ENCODE measurements at places on chromosomes 16 and 17.

DNA sequence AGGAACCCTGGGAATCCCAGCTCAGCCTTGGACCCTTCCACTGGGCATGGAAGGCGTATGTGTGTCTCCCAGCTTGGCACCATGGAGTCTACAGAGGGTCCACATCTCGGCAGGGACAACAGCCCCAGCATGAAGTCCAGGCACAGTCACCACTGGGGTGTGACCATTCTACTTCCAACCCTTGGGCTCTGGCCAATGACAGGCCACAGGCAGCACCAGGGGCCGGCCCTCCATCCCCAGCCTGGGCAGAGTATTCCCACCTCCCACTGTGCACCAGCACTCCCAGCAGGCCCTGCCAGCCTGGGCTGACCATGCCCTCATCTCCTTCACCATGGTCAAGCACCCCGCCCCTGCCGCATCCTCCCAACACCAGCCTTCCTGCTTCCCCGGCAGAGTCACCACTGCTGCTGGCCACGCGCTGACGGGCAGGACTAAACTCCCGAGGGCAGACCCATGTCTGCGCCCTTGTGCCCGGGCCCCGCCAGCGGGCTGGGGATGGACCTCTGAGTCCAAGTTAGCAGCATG, 9.5 kb upstream of the PPP1R27 start:
- H3K27ac ChIP-seq, result peak overlapping the region; percentile 92
- H3K4me1 ChIP-seq, result peaks cover 50% of the 10 kb centered on the region
- no peaks in the 10 kb centered on the region for H3K27me3 ChIP-seq
- H3K36me3 ChIP-seq, result peaks cover 64% of the 10 kb centered on the region
- H3K4me3 ChIP-seq, result no peak overlapping the region

GRCh38 chr17:43645765-43646481, 15.8 kb downstream of the MEOX1 start:
- no peaks in the 10 kb centered on the region for H3K27me3 ChIP-seq
- H3K36me3 ChIP-seq, result no peaks in the 10 kb centered on the region
- DNase-seq, result no peak
- H3K4me1 ChIP-seq, result peaks cover 27% of the 10 kb centered on the region

GRCh38 chr17:58759522-58759921, 3.9 kb downstream of the PPM1E start:
- peaks cover 20% of the 10 kb centered on the region for H3K4me1 ChIP-seq
- no peak overlapping the region for H3K27ac ChIP-seq
- H3K4me3 ChIP-seq, result no peak overlapping the region
- no peaks in the 10 kb centered on the region for H3K27me3 ChIP-seq

DNA sequence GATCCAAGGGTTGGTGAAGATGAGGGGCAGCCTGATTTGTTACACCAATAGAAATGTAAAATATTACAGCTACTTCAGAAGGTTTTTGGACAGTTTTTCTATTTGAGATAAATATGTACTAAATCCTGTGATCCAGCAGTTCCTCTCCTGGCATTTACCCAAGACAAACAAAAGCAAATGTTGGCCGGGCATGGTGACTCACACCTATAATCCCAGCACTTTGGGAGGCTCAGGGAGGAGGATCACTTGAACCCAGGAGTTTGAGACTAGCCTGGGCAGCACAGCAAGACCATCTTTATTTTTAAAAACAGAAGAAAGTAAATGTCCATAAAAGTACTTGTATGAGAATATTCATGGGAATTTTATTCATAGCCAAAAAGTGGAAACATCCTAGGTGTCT, 64.8 kb upstream of the MRC2 start:
- peaks cover 98% of the 10 kb centered on the region for H3K36me3 ChIP-seq
- H3K4me1 ChIP-seq, result no peaks in the 10 kb centered on the region
- no peak overlapping the region for H3K4me3 ChIP-seq
- no peaks in the 10 kb centered on the region for H3K27me3 ChIP-seq

GRCh38 chr17:66430846-66431795, 128.7 kb downstream of the PRKCA start:
- H3K36me3 ChIP-seq, result no peaks in the 10 kb centered on the region
- no peaks in the 10 kb centered on the region for H3K27me3 ChIP-seq
- peaks cover 33% of the 10 kb centered on the region for H3K4me1 ChIP-seq
- peak overlapping the region; percentile 23 for H3K27ac ChIP-seq
- no peak overlapping the region for H3K4me3 ChIP-seq

GRCh38 chr17:4946312-4946976, 1.9 kb downstream of the PFN1 start:
- peak overlapping the region; percentile 97 for H3K27ac ChIP-seq
- H3K4me3 ChIP-seq, result peak overlapping the region; percentile 91
- H3K27me3 ChIP-seq, result no peaks in the 10 kb centered on the region

GRCh38 chr16:68289621-68290329, 21.0 kb downstream of the SLC7A6OS start:
- no peak overlapping the region for H3K4me3 ChIP-seq
- H3K27me3 ChIP-seq, result no peaks in the 10 kb centered on the region
- peak overlapping the region; percentile 39 for H3K27ac ChIP-seq

DNA sequence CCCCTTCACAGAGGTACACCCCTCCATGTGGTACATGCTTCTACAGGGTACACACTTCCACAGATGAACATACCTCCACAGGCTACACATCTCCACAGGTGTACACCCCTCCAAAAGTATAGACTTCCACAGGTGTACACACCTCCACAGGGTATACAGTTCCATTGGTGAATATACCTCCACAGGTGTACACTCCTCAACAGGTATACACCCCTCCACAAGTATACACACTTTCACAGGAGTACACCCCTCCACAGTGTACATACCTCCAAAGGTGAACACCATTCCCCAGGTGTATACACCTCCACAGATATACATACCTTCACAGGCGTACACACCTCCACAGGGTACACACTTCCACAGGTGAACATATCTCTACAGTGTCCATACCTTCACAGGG, 9.4 kb downstream of the FOXN1 start:
- no peaks in the 10 kb centered on the region for H3K36me3 ChIP-seq
- no peak overlapping the region for H3K27ac ChIP-seq
- H3K27me3 ChIP-seq, result no peaks in the 10 kb centered on the region
- H3K4me1 ChIP-seq, result peaks cover 26% of the 10 kb centered on the region
- H3K4me3 ChIP-seq, result no peak overlapping the region

- no peak overlapping the region for H3K27ac ChIP-seq
- no peak overlapping the region for H3K4me3 ChIP-seq
- H3K4me1 ChIP-seq, result peaks cover 4% of the 10 kb centered on the region
- H3K27me3 ChIP-seq, result no peaks in the 10 kb centered on the region
- no peaks in the 10 kb centered on the region for H3K36me3 ChIP-seq
Measured at GRCh38 chr17:46135126-46135812, 58.0 kb downstream of the KANSL1 start.

DNA sequence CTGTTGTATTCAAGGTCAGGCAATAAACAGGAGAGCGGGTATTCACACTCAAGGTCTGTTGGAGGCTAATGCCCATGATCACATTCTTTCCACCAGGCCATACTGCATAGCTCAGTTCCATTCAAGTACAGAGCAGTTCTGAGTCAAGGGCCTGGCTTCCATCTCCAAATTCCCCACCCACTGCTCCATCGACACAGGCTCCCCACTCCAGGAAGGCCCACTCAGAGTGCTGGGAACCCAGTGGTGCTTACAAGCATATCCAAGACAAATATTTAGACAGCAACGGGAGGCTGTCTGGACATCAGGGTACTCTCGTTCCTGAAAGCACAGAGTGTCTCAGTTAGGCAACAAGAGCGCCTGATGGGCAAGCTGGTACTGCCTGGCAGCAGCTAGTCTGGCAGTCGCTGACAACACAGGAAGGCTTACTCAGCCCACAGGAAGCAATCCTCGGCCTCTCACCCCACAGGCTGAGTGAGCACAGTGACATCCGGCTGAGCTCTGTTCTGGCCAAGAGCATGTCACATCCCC, 40.9 kb downstream of the RFFL start:
- peak overlapping the region; percentile 86 for H3K27ac ChIP-seq
- H3K36me3 ChIP-seq, result peaks cover 60% of the 10 kb centered on the region
- peak; percentile 19 for DNase-seq
- H3K4me3 ChIP-seq, result no peak overlapping the region
- no peaks in the 10 kb centered on the region for H3K27me3 ChIP-seq

DNA sequence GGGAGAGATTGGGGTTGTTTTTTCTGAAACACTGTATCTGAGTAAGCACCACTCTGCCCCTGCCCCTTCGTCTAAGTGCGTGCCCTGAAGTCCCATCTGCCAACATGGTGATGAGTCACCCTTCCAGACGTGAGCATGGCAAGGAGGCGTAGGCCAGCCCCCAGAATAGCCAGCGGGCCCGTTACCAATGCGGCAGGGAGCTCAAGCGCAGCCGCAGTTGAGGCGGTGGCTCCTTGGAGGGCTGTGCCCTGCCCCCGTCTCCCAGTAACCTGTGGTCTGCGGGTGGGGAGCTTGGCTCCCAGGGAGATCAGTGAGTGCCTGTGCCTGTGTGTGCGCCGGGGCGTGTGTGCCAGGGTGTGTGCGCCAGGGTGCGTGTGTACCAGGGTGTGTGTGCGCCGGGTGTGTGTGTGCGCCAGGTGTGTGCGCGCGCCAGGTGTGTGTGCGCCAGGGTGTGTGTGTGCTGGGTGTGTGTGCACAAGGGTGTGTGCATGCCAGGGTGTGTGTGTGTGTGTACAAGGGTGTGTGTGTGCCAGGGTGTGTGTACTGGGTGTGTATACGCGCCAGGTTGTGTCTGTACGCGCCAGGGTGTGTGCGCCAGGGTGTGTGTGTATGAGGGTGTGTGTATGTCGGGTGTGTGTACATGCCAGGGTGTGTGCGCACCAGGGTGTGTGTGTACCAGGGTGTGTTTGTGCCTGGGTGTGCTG, 98.6 kb upstream of the CHMP6 start:
- peaks cover 4% of the 10 kb centered on the region for H3K4me1 ChIP-seq
- H3K27me3 ChIP-seq, result no peaks in the 10 kb centered on the region
- DNase-seq, result no peak
- no peak overlapping the region for H3K4me3 ChIP-seq
- peak overlapping the region; percentile 42 for H3K27ac ChIP-seq
- H3K36me3 ChIP-seq, result no peaks in the 10 kb centered on the region

DNA sequence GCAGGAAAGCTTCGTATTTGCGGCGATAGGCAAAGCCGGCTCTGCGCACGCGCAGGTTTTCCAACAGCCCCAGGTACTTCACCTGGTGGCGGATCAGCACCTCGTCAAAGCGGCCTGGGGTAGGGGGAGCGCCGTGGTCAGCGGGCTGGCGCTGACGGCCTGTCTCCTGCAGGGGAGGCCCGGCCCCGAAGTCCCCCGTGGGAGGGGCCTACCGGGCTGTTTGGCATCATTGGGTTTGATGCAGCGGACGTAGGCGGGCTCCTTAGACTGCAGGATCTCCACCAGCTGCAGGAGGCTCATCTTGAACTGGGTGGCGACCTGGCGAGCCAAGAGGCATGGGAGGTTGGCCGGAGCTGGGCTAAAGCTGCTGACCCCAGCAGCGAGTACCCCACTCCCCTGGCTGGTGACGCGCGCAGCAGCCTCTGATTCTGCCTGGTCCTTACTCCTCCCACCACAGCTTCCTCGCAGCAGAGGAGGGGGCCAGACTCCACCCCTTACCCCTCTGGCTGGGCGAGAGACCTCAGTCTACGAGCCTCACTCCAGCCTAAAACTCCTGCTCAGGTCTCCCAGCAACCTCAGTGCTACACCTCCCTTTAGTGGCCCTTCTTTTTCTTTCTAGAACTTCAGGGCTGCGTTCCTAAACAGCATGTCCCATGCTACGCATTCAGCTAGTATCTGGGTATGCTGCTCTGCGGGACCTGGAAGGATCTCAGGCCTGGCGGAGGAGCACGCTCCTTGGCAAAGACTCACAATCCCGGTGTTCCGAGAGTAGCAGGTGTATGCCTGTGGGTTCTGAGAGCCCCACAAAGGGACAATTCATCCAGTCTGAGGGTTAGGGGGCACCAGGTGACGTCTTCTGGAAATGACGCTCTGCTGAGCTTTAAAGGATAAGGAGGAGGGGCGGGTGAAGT, 16.1 kb upstream of the CRK start:
- no peaks in the 10 kb centered on the region for H3K4me1 ChIP-seq
- H3K4me3 ChIP-seq, result no peak overlapping the region
- H3K36me3 ChIP-seq, result peaks cover 54% of the 10 kb centered on the region
- H3K27me3 ChIP-seq, result no peaks in the 10 kb centered on the region

DNA sequence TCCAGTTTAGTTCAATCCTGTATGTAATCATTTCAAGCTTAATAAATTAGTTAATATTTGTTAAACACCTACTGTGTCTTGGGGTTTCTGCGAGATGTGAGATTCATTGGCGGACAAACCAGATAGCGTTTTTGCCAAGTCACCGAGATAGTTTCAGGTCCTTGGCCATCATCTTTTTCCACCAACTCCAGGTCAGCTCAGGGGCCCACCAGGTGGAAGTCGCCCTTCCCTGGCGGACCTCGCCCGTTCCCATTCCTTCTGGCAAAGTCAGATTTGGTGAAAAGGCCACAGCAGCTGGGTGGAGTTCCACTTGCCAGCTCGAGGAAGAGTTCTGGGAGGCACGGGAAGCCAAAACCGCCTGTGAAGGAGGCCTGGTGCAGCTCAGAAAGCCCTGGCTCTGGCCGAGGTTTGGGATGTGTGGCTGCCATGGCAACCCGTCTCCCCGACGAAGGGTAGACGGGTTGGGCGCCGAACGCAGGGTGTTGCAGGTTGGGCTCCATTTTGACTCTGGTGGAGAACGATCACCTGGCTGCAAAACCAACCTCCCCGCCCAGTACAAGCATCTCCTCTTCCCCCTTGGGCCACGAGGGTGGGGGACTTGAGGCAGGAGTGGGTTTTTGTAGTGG, 39.5 kb downstream of the CMIP start:
- DNase-seq, result no peak
- no peak overlapping the region for H3K4me3 ChIP-seq
- H3K4me1 ChIP-seq, result peaks cover 17% of the 10 kb centered on the region
- no peaks in the 10 kb centered on the region for H3K27me3 ChIP-seq
- no peaks in the 10 kb centered on the region for H3K36me3 ChIP-seq

- H3K4me3 ChIP-seq, result no peak overlapping the region
- peaks cover 4% of the 10 kb centered on the region for H3K36me3 ChIP-seq
- H3K27ac ChIP-seq, result no peak overlapping the region
- H3K4me1 ChIP-seq, result no peaks in the 10 kb centered on the region
Measured at GRCh38 chr17:63751806-63752205, 10.2 kb upstream of the STRADA start.

- H3K27ac ChIP-seq, result no peak overlapping the region
- H3K4me1 ChIP-seq, result peaks cover 29% of the 10 kb centered on the region
Measured at GRCh38 chr17:32926183-32926582, 1.8 kb upstream of the TMEM98 start.

- DNase-seq, result no peak
- H3K4me3 ChIP-seq, result peak within 1 kb of the TSS; percentile 46
- peaks cover 26% of the 10 kb centered on the region for H3K4me1 ChIP-seq
- H3K27me3 ChIP-seq, result peaks cover 14% of the 10 kb centered on the region
Measured at GRCh38 chr16:30010844-30011713, at the start of gene DOC2A. TSS of gene DOC2A (minus strand) at chr16:30011027. CDS start at chr16:30010222, 805 bp downstream.

Measured in esophagus squamous epithelium (tissue), 5 donors.